MV-4-11 (cell line): ENCODE measurements at places on chromosomes 6 and 20.

GRCh38 chr6:151067684-151068596 is 171.8 kb upstream of the AKAP12 start:
- no peak for DNase-seq

GRCh38 chr6:83250235-83250634 is 57.1 kb downstream of the RWDD2A start:
- DNase-seq, result no peak

GRCh38 chr20:4717816-4718570 is 3.7 kb upstream of the PRND start:
- DNase-seq, result no peak

GRCh38 chr6:87333033-87333432 is 4.0 kb upstream of the GJB7 start:
- DNase-seq, result no peak

DNA sequence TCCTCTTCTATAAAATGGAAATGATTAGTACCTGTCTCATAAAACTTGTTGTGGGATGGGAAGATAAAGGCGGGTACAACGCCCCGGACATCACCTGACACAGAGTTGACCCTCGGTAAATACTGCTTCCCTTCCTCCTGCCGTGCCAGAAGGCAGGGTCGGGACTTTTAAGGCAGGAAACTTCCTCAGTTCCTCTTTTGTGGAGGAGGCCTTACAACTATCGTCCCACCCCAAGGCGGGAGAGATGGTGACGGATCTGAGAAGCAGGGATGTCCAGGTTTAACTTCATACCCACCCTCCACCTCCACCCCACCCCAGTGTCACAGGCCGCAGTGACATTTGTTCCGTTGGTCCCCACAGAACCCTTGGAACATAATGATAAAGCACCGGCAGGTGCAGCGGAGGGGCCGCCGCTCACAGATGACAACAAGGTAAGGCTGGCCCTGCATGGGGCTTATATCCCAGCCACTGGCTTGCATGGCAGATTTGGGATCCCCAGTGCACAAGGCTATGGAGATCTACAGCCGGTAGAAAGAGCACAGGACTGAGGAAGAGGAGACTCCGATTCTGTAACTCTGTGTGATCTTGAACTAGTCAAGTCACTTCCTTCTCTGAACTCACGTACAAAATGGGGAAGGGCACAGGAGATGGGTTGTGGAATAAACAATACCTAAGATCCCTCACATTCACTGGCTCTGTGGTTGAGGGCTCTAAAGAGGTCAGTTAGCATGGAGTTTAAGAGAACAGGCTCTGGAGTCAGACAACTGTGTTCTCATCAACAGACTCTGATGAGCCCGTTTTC is 764 bp downstream of the DNTTIP1 start:
- DNase-seq, result peak; percentile 75

- peak; percentile 55 for DNase-seq
Observed at GRCh38 chr6:15423286-15423993, 177.6 kb downstream of the JARID2 start.

DNA sequence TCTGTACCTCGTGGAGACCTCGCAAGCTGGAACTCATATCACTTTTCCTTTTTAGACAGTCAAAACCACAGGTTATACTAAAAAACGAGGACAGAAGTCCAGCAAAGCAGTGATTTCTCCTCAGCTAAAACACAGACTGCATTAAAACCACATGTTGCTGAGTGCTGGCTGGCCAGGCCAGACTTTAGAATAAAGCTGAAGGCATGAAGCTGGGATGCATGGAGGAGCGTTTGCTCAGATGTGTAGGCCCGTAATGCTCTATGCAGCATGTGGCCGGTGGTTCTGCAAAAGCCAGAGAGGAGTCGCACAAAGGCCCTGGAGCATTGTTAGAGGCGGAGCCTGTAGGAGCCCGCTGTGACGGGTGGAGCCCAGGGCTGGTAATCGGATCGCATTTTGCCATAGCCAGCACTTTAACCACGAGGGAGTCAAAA is 83.6 kb downstream of the SMOC2 start:
- peak; percentile 24 for DNase-seq

DNA sequence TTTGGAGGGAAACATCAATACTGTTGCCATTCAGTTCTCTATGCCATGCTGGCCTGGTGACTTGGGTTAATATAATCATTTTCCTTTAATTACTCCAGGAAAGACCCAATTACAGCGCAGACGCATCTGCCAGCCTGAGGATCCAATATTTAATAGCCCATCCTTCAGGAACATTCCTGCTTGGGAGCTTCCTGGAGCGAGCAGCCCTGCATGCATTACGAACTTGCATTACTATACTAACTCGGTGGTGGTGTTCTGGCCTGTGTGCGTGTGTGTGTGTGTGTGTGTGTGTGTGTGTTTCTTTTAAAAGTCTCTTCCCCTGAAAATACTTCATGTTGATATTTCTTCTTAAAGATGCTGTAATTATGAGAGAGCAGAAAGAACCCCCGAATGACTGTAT is 26.5 kb downstream of the PMEPA1 start:
- no peak for DNase-seq

- DNase-seq, result peak; percentile 88
Observed at GRCh38 chr20:62838128-62838891, 21.5 kb downstream of the COL9A3 start.

GRCh38 chr20:62161347-62161746 is 17.8 kb downstream of the SS18L1 start:
- DNase-seq, result no peak

GRCh38 chr20:17466641-17467040 is 64.5 kb downstream of the BFSP1 start:
- DNase-seq, result no peak

GRCh38 chr6:129521946-129522345 is 188.0 kb downstream of the ARHGAP18 start:
- DNase-seq, result no peak

DNA sequence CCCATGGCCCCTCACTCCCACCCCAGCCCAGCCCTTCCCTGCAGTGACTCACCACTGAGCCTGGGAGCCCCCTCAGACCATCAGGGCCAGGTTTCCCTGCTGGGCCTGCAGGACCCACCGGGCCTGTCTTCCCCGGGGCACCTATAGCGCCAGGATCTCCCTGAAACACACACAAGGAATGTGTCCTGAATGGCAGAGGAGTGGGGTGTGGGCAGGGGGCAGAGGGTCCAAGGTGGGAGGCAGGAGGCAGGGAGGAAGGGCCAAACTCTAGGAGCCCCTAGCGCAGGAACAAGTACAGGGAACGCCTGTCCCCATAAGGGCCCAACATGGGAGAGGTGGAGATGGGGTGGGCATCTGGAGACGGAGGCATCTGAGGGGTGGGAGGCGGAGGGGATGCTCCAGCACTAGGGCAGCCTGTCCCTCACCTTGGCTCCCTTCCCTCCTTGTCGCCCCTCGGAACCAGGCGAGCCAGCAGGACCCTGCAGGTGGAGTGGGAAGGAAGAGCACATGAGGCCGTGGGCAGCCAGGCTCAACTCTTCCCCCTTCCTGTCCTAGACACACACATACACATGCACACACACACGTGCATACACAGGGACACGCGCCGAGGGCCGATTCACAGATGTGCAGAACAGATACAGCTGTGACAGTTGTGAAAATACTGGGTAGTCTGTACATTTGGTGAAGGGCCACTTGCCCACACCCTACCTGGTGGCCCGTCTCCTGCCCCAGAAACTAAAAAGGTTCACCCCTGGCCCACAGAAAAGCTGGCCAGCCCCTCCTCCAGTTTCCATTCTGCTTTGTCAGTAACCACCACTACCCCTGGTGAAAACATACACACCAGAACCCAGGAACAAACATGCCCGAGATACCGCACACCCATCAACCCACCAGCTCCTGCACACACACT is 24.6 kb downstream of the COL11A2 start:
- DNase-seq, result no peak

GRCh38 chr6:161649068-161649467 is 375.2 kb upstream of the AGPAT4 start:
- DNase-seq, result no peak

GRCh38 chr6:158605266-158605878 is 39.2 kb downstream of the DYNLT1 start:
- DNase-seq, result peak; percentile 18

DNA sequence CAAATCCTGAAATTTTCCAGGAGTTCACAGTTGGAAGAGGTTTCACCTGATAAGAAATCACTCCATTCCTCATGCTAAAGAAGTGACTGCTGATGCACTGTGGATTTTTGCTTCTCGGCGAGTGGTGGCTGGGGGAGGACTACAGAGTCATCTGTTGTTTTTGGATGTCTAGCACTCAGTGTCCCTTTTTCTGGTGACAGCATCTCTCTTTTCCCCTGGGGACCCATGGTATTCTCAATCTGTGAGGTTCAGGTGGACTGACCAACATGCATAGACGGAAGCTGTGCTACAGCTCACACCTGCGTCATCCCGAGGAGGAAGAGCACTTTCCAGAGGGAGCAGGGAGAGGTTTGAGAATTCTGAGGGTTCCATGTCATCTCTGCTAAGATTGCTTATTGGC is 42.7 kb upstream of the ZNF831 start:
- no peak for DNase-seq

DNA sequence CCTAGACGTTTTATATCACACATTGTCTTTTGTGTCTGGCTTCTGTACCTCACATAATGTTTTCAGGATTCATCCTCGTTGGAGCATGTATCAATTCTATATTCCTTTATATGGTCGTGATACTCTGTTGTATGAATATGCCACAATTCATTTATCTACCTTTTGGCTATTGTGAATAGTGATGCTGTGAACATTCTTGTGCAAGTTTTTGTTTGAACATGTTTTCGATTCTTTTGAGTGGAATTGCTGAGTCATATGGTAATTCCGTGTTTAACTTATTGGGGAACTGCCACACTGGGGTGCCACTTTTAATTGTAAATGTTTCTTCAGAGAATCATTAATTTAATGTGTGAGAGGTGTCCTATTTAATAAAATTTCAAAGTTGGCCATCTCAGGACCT is 101.2 kb downstream of the SLC35B3 start:
- no peak for DNase-seq

DNA sequence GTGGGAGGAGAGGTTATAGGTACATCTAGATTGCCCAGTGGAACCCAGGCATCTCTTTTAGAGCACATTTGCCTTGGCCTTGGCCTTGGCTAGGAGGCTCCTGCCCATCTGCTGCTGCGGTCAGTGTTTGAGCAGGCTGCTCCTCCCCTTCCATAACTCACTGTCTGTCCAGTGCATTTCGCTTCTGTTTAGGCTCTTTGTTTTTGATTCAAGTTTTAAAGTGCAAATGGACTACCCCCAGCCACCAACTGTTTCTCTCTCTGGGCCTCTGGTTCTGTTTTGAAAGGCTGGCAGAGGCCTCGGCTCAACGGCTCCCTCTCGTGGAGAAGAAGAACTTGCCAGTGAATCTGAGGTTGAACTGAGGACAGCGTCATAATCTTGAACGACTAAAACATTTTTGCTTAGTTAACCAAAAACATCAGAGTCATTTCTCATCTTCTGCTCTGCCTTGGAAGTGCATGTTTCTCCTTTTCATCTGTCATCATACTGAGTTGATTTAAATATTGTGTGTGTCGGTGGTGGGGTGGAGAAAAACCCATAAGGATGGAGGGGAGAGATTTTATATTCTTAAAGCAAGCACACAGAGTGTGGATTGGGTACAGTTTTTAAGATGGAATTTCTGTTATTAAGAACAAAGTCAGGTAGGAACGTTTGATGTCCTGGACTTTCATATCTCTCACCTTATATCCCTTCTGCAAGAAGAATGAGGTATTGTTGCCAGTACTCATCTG is 171.4 kb downstream of the DTNBP1 start:
- DNase-seq, result peak; percentile 51

- no peak for DNase-seq
Observed at GRCh38 chr6:113924312-113924723, 46.6 kb downstream of the HDAC2 start.

DNA sequence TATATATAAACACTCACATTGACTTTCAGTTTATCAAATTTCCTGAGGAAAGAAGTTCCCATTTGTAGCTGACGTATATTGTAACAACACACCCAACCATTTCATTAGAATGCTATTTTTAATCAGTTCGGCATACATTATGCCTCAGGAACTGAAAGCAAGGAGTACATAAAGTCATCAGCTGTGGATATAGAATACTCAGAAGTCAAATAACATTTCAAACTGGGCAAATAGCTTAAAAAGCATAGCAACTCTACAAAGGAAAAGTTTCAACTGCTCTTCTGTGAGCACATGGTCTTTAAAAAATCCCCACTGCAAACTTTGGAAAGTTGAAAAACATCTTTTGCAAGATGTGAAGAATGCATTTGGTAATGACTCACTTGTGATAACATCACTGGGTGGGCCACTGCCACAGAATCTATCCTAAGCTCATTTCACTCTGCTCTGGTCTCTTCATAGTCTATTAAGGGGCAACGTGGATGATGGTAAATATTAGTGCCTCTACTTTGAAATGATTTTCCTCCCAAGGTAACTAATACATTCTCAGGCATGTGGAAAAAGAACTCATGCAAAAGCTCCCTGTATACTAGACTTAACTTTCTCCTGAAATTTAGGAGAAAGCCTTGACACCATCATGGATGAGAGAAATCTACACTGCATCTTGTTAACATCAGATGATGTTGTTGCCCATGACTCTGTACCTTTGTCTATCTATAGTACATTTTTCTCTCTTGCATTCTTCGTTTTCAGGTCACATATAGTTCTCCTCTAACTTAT is 49.2 kb downstream of the FYN start:
- no peak for DNase-seq

GRCh38 chr6:54267798-54268197 is 40.4 kb upstream of the TINAG start:
- peak; percentile 25 for DNase-seq

DNA sequence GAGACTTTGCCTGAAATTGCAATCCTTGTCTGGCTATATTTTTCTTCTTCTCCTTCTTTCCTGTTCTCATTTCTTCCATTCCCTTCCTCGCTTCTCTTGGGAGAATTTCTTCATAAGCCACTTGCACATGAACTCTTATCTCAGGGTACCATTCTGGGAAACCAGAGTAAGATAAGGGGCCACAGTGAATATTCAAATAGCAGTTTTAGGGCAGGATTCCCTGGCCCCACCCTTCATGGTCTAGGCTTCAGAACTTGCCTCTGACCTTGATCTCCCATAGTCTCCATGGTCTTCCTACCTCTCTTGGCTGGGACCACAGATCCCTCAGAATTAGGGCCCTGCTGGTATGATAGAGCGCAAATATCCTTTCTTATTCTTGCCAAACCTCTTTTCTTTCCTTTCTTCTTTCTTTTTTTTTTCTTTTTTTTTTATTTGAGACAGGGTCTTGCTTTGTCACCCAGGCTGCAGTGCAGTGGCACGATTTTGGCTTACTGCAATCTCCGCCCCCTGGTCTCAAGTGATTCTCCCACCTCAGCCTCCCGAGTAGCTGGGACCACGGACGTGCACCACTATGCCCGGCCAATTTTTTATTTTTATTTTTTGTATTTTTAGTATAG is 123.0 kb upstream of the CITED2 start:
- DNase-seq, result no peak

DNA sequence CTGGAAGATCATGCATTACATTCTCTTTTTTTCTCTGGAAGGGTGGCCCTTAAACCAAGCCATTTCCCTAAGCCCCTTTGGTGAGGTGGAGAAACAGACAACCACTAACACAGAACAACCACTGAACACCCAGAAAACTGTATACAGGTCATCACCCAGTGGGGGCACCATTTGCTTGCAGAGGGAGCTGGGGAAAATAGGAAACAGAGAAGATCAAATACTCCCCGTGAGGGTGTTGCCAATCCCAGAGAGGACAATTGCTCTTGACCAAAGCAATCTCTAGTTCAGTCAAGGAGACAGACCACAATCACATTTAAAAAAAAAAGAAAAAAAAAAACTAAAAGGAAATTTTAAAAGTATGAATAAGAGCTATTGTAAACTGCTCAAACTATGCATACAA is 865 bp upstream of the DAAM2 start:
- no peak for DNase-seq

GRCh38 chr20:61424628-61425420 is 172.8 kb downstream of the CDH4 start:
- DNase-seq, result no peak

- peak; percentile 50 for DNase-seq
Observed at GRCh38 chr20:33647603-33648395, 14.3 kb upstream of the C20orf144 start.
